ENCODE measurements at places on chromosomes 2 and 18. TPM values are rescaled to one million over a fixed set of nuclear protein-coding genes. Genes with fewer than 3 reads are reported as not detected.

The REEP1 gene
- total RNA-seq: 1.7 TPM

DNA sequence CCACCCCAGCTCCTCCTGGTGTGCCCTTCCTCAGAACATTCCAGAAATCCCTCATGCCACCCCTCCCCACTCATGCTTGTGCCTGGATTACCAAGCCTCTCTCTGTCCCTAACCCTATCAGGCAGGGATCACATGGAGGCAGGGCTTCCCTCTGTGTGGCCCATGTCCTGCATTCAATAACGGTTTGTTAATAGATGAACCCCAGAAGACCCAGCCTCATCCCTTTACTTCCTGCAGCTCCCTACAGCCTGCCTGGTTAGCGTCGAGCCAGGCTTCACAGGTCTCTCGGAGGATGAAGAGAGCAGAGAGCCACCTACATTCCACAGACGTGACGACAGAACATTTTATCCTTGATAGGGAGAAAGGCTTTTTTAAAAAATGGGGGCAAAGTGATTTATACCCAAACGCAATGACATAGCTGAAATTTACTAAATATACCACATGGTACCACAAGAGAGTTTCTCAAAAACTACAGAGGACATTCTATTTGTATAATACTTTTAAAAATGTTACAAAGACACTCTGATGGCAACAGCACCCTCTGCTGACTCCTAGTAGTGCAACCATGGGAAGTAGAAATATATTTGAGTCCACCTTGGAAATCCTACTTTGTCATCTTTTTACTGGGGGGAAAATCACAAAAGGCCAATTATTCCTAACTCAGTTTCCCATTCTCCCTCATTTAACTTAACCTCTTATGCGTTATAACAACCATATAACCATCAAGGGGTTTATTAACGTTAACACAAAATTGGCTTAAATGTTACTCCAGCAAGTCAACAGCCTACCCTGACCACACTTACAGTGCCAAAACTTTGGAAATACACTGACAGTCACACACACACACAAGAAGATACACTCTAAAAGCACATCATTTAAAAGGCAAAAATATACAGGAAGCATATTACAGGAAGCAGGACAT is 30.7 kb downstream of the FBXO15 start:
- no peak overlapping the region for H3K27ac ChIP-seq
- no peaks in the 10 kb centered on the region for H3K27me3 ChIP-seq
- H3K4me3 ChIP-seq: no peak overlapping the region

The VIL1 gene
- 779 TPM for total RNA-seq

GRCh38 chr2:142037066-142037465 is 93.8 kb downstream of the LRP1B start:
- H3K36me3 ChIP-seq: no peaks in the 10 kb centered on the region
- H3K4me3 ChIP-seq: no peak overlapping the region
- H3K27me3 ChIP-seq: no peaks in the 10 kb centered on the region
- H3K27ac ChIP-seq: no peak overlapping the region
- H3K4me1 ChIP-seq: no peaks in the 10 kb centered on the region
- no peak for DNase-seq

The EML6 gene
- 5.9 TPM for total RNA-seq

DNA sequence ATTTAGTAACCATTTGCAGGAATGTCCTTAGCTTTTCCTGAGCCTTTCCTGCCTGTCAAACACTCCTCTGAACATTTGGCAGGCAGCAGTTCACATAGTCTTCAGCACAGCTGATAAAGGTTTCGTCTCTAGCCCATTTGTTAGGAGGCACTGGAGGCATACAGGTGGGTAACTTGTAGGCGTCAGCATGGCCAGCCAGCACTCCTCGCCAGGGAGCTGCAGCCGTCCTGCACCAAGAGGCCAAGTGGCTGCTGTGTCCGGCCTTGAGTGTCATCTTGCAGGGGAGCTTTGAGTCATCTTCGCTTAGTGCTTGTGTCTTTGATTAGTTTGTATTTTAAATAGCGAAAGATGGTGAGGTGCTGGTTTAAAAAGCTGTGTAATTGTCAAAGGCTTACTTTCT is 120.3 kb upstream of the NFATC1 start:
- no peak overlapping the region for H3K27ac ChIP-seq
- no peak for DNase-seq
- no peaks in the 10 kb centered on the region for H3K4me1 ChIP-seq
- H3K4me3 ChIP-seq: no peak overlapping the region

The CPO gene
- total RNA-seq: 585 TPM

DNA sequence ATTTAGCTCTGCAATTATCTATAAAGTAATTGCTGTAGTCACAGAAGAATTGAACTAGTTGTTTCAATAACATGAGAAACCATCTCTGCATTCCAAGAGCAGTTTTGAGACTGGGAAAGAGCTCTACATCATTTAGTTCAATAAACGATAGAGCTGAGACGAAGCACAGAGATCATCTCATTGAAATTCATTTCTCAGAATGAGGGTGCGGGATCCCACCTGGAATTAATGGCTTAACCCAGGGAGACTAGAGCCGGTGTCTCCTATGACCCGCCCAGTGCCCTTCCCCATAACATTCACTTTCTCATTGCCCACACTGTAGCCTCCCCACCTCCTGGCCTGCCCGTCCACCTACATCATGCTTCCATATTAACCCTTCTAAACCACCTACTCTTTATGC is 8.8 kb downstream of the MYCN start:
- H3K4me1 ChIP-seq: no peaks in the 10 kb centered on the region
- H3K36me3 ChIP-seq: no peaks in the 10 kb centered on the region
- no peak overlapping the region for H3K4me3 ChIP-seq
- DNase-seq: no peak
- H3K27ac ChIP-seq: no peak overlapping the region

GRCh38 chr2:190123956-190124355 is 61.4 kb upstream of the MSTN start:
- no peak for DNase-seq
- H3K4me1 ChIP-seq: no peaks in the 10 kb centered on the region
- H3K27ac ChIP-seq: no peak overlapping the region
- H3K36me3 ChIP-seq: no peaks in the 10 kb centered on the region

DNA sequence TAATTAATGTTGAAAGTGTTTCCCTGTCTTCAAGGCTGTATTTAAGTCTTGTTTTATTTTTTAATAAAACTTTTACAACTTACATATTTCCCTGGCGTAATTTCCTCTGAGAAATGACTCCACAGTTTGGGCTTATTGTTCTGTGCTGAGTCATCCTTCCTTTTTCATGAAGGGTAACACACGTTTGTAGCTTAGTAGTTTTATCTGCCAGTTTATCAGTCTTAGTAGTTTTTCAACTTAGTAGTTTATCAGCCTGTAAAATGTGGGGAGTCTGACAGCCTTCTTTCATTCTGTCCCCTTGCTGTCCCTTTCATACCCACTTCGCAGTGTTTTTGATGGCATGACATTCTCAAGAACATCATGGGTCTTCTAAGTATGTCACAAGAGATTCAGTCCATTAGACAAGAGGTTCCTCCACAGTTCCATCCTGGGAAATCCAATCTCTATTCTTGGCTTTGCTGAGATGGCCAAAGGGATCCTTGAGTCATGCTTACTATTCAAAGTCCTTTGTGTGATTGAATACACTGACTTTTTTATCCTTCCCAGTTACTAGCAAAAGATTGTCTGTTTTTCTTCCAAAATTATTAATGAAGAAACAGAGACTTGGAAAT is 60.0 kb upstream of the SGPP2 start:
- H3K4me3 ChIP-seq: no peak overlapping the region
- H3K36me3 ChIP-seq: no peaks in the 10 kb centered on the region
- no peak for DNase-seq
- no peaks in the 10 kb centered on the region for H3K4me1 ChIP-seq
- H3K27me3 ChIP-seq: no peaks in the 10 kb centered on the region

DNA sequence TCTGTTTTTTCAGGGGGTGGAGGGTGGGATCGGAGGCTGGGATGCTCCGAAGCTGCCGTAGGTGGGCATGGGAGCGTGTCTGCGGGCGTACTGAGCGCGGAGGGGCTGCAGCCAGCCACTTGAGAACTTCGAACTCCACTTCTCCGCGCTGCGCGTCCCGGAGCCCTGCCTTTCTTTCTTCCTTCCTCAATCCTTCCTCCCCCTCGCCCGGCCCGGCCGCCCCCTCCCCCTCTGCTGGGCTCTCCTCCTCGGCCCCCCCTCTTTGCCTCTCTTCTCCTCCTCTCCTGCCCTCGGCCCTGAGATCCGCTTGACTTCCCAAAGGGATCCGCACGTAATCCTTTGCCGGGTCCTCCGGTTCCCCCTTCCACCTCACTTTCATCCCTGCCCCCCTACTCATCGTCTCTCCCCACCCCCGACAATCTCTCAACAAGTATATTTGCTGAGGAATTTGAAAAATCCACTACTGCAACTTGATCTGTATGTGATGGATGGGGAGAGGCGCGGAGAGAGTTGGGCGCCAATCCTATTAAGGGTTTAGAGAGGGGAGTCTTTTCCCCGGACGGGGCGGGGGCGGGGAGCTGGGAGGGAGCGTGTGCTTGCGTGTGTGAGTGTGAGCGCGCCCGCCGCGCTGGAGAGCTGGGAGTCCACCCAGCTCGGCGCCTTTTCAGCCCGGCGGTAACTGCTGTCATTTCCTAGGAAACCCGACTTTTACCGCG is 1.1 kb downstream of the GLI2 start:
- H3K27ac ChIP-seq: peak overlapping the region; percentile 16
- peak overlapping the region; percentile 51 for H3K4me3 ChIP-seq
- H3K27me3 ChIP-seq: no peaks in the 10 kb centered on the region
- DNase-seq: peak; percentile 48

GRCh38 chr2:241218131-241219029 is 29.9 kb downstream of the ANO7 start:
- H3K4me1 ChIP-seq: peaks cover 11% of the 10 kb centered on the region
- H3K27ac ChIP-seq: peak overlapping the region; percentile 55
- H3K36me3 ChIP-seq: no peaks in the 10 kb centered on the region
- peak; percentile 74 for DNase-seq

GRCh38 chr2:86673011-86673410 is 47.1 kb upstream of the RMND5A start:
- H3K27ac ChIP-seq: peak overlapping the region; percentile 84
- DNase-seq: no peak

The CAB39 gene
- total RNA-seq: 77.9 TPM

DNA sequence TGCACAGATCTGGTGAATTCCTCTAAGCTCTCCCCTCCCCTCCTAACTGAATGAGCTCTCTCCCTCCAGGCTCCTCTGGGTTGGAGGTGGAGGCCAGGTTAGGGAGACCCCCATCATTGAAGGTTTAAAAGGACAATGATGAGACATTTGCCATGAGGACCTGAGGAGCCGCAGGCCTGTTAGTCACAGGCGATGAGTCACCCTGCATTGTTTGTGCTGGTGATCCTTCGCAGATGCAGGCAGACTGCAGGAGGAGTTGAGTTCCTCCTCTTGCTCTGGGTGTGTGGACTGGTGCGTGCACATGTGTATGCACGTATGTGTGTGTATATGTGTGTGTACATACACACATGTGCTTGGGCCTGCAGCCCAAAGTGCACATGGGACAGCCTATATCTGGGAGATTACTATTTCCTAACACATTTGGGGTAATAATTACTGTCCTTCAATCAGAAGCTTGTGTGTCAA is 42.0 kb downstream of the MCFD2 start:
- no peaks in the 10 kb centered on the region for H3K27me3 ChIP-seq
- no peaks in the 10 kb centered on the region for H3K36me3 ChIP-seq
- H3K4me1 ChIP-seq: no peaks in the 10 kb centered on the region
- H3K27ac ChIP-seq: peak overlapping the region; percentile 27

GRCh38 chr2:197954328-197954727 is 149.9 kb downstream of the PLCL1 start:
- H3K27me3 ChIP-seq: no peaks in the 10 kb centered on the region
- no peaks in the 10 kb centered on the region for H3K36me3 ChIP-seq
- H3K27ac ChIP-seq: no peak overlapping the region
- no peak overlapping the region for H3K4me3 ChIP-seq
- H3K4me1 ChIP-seq: no peaks in the 10 kb centered on the region

The BBS5 gene
- not detected for total RNA-seq

GRCh38 chr2:60857056-60857455 is 24.3 kb upstream of the REL start:
- H3K36me3 ChIP-seq: no peaks in the 10 kb centered on the region
- H3K27me3 ChIP-seq: no peaks in the 10 kb centered on the region
- no peak for DNase-seq
- no peaks in the 10 kb centered on the region for H3K4me1 ChIP-seq
- H3K27ac ChIP-seq: no peak overlapping the region

DNA sequence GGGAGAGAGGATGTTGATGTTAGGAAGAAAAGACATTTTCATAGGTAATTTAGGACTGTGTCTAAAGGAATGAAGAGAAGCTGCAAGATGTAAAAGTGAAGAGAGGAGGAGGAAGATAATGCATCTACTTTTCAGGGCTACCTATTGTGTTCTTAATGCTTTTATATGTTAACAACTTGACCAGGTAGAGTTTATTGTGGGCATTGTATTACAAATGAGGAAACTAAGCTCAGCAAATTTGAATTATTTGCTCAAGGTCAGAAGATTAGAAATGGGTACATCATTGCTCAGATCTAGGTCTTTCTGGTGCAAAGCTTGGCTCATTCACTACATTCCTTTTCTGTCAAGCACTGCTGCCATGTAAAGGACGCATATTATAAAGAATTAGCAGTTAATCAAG is 441.7 kb downstream of the THSD7B start:
- H3K4me3 ChIP-seq: no peak overlapping the region
- no peaks in the 10 kb centered on the region for H3K4me1 ChIP-seq
- no peak for DNase-seq
- H3K27ac ChIP-seq: no peak overlapping the region

The ZNF385B gene
- 3.9 TPM for total RNA-seq

- no peak for DNase-seq
- H3K4me3 ChIP-seq: no peak overlapping the region
- no peak overlapping the region for H3K27ac ChIP-seq
- no peaks in the 10 kb centered on the region for H3K4me1 ChIP-seq
- H3K36me3 ChIP-seq: no peaks in the 10 kb centered on the region
These were observed 13.3 kb upstream of the ZNF521 start for GRCh38 chr18:25365242-25365641.

- H3K4me1 ChIP-seq: peaks cover 10% of the 10 kb centered on the region
- no peak for DNase-seq
- no peak overlapping the region for H3K4me3 ChIP-seq
- no peaks in the 10 kb centered on the region for H3K27me3 ChIP-seq
- no peak overlapping the region for H3K27ac ChIP-seq
- no peaks in the 10 kb centered on the region for H3K36me3 ChIP-seq
These were observed 33.8 kb upstream of the HAAO start for GRCh38 chr2:42826231-42826630.

GRCh38 chr2:109663721-109664120 is 49.6 kb downstream of the SOWAHC start:
- no peaks in the 10 kb centered on the region for H3K4me1 ChIP-seq
- H3K27me3 ChIP-seq: no peaks in the 10 kb centered on the region
- H3K36me3 ChIP-seq: no peaks in the 10 kb centered on the region
- H3K4me3 ChIP-seq: no peak overlapping the region
- no peak for DNase-seq

GRCh38 chr2:861655-862354 is 88.8 kb upstream of the SNTG2 start:
- no peaks in the 10 kb centered on the region for H3K4me1 ChIP-seq
- H3K36me3 ChIP-seq: no peaks in the 10 kb centered on the region
- DNase-seq: no peak
- H3K27me3 ChIP-seq: no peaks in the 10 kb centered on the region

DNA sequence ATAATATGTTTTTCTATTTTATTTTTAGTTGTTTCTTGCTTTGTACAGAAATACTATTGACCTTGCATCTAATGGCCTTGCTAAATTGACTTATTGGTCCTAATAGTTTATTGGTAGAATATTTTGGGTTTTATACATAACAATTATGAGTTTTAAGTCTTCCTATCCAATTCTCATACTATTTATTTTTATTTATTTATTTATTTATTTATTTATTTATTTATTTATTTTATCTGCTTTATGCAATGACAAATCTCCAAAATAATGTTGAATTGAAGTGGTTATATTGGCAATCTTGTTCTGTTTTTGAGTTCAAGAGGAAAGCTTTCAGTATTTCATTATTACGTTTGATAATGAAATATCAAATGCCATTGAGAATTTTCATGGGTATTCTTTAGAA is 488.3 kb downstream of the CDH2 start:
- no peaks in the 10 kb centered on the region for H3K4me1 ChIP-seq
- no peak overlapping the region for H3K4me3 ChIP-seq
- DNase-seq: no peak
